ENCODE measurements at places on chromosomes 12 and 14.

DNA sequence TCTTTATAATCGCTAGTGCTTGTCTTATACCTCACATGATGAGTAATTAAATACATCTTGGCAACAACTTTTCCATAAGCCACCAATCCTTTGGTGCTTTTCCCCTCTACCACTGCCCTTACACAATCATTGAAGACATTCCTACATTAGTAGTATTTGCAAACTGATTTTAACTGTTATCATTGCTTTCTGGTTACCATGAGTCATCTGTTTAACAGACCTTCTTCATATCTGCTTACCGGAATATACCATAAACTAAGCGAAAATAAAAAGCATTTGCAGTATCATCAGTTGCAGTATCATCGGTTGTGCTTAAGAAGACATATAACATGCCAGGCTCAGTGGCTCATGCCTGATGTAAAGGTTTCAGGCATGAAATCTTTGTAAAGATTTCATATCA lies 54.8 kb upstream of the PLEKHA5 start:
- H3K27ac ChIP-seq, result no peak overlapping the region
- H3K4me1 ChIP-seq, result no peaks in the 10 kb centered on the region
- DNase-seq, result peak; percentile 12
- H3K4me3 ChIP-seq, result no peak overlapping the region

DNA sequence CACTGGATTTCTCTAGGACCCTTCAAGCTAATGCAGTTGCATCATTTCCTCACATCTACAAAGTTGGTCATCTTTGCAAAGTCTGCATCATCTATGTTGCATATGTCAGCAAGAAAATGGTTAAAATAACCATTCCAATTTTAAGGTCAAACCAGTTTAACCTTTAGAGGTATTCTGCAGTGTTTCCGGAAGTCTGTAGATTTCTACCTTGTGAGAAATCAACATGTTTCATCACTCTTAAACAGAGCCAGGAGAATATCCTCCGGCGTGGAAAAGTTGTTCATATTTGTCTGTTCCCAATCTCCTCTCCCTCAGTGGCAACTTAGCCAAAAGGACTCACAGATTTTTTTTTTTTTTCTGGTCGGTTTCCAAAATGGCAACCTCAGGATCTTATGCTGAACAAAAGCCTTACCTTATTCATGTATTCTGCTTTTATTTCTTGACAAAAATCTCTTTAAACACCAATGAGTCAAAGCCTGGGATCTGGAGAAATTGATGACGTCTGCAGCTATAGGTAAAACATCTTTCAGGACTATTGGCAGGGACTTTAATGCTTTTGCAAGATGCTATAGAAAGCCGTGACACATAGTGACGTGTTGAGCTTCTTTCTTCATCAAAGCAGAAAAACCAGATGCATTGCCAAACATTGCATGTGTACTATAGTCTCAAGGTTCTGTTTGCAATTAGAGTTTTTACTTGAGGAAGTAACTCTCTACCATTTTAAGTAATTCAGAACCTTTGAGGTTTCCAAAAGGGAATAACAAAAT lies 16.0 kb upstream of the CDK17 start:
- peak; percentile 97 for DNase-seq
- peak overlapping the region; percentile 34 for H3K4me3 ChIP-seq
- peak overlapping the region; percentile 88 for H3K27ac ChIP-seq
- H3K36me3 ChIP-seq, result no peaks in the 10 kb centered on the region
- H3K27me3 ChIP-seq, result no peaks in the 10 kb centered on the region

GRCh38 chr14:94559638-94560290 lies 1.5 kb upstream of the SERPINA4 start:
- peaks cover 7% of the 10 kb centered on the region for H3K27me3 ChIP-seq
- H3K4me1 ChIP-seq, result no peaks in the 10 kb centered on the region
- H3K4me3 ChIP-seq, result no peak overlapping the region
- no peak overlapping the region for H3K27ac ChIP-seq

GRCh38 chr12:116320791-116321217 lies 43.3 kb upstream of the MED13L start:
- H3K27me3 ChIP-seq, result no peaks in the 10 kb centered on the region
- H3K36me3 ChIP-seq, result no peaks in the 10 kb centered on the region
- H3K27ac ChIP-seq, result peak overlapping the region; percentile 94
- 0 out of 2 replicates have a peak overlapping the region, but pooled peaks have one; percentile 49 for H3K4me3 ChIP-seq
- DNase-seq, result peak; percentile 69
